Karpas-422 (cell line): ENCODE measurements at places on chromosomes 11 and 22.

DNA sequence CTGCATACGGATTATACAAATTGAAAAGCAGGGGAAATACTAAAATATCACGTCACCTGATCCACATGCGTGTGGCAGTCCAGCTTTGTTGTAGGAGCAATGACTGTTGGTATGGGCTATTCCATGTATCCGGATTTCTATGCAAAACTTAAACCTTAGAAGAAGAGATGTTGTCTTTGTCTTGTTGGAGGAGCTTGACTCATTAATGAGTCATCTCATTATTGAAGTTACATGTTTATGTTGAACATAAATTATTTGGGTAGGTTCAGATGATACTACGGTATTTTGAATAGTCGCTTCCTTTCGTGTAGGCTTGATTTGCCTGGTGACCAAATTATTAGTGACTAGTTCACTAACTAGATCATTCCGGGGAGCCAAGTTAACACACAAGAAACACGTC lies 806 bp upstream of the SAAL1 start:
- DNase-seq = no peak

DNA sequence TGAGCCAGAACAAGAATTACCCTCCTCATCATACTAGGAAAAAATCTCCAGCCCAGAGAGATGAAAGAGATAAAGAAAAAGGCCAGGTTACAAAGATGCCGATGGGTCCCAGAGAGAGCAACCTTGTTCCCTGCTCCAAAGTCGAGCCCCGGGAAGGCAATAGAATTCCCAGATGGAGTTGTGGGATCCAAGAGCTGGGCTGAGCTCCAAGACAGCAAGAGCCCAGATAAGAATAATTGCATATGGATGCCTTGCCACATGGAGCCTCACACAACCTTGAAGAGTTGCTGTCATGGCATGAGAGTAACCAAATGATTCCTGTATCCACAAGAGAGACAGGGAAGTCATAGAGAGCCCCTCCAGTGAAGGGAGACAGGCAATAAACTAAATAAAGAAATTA lies 30.9 kb downstream of the IL10RA start:
- DNase-seq = no peak

DNA sequence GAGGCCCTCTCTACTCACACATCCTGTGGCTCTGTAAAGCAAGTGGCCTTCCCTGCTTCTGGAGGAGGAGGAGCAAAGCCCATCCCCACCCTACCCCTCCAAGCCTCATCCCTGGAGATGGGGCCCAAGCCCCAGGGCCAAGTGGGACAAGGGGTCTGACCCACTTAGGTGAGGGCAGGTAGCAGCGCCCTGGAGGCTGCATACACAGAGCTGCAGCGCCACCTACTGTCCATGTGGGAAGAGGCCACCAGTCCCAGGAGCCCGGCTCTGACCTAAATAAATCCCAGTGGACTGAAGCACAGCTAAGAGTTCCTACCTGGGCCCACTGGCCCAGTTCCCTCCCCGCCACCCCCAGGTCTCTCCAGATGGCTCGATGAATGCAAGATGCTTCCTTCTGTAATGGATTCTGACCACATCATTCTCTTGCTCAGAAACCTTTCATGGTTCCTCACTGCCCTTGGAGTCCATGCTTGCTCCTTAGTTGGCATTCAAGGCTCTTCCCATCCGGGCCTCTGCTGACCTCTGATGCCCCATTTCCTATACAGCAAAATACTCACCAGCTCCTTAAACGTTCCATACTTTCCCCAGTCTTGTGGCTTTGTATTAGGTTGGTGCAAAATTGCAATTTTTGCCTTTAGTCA lies 62.1 kb downstream of the THAP12 start:
- peak; percentile 93 for DNase-seq

- DNase-seq = no peak
Measured at GRCh38 chr11:119320240-119320775, 3.4 kb upstream of the MCAM start.
